ENCODE measurements at places on chromosomes 13 and 19.

DNA sequence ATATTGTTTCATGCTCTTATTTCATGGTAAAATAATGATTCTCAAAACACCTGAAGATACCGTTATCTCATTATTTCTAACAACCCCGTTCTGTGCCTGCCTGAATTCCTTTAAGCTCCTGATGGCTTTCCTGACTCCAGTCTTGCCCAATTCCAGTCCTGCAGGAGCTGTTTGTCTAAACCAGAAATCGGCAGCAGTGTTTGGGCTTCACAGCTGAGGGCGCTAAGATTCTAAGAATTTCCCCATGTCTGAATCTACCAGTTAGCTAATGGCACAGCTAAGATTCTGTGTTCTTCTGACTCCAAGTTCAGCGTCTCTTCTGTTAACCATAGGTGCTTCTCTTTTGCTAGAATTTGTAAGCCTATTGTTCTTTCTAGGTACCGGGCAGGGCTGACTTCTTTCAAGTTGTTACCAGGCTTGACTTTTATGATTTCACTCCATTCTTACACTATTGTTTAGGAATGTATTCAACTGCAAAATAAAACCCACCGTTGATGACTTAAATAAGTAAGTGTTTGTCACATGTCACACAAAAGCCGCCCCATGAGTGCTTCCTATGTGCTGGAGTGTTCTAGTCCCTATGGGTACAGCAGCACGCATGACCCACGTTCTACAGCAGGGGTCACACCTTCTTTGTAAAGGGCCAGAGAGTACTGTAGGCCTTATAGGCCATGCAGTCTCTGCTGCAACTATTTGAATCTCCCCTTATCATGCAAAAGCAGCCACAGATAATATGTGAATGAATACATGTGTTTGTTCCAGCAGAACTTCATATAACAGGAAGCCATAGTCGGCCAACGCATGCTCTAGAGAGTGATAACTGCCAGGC, 168.3 kb upstream of the RNF113B start:
- DNase-seq, result no peak

GRCh38 chr13:100987948-100988347, 313.4 kb upstream of the TMTC4 start:
- no peak for DNase-seq

DNA sequence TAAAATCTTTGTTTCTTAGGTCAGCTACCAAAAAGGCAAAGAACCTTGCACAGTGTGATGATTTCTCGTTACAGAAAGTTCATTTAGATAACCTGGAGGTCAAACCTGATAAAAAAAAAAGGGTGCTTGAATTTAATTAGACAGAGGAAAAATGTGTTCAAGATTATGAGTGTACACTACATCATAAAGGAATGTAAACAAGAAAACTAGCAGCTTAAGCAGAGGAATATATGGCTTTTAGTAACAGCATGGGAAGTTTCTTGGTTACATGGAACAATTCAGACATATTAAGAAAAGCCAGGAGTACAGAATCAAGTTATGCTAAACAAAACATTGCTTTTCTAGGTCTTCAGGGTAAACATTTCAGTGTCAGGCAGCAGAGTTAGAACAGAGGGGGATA, 32.9 kb downstream of the ING1 start:
- DNase-seq, result no peak

GRCh38 chr13:31797154-31797775, 57.9 kb downstream of the RXFP2 start:
- no peak for DNase-seq

DNA sequence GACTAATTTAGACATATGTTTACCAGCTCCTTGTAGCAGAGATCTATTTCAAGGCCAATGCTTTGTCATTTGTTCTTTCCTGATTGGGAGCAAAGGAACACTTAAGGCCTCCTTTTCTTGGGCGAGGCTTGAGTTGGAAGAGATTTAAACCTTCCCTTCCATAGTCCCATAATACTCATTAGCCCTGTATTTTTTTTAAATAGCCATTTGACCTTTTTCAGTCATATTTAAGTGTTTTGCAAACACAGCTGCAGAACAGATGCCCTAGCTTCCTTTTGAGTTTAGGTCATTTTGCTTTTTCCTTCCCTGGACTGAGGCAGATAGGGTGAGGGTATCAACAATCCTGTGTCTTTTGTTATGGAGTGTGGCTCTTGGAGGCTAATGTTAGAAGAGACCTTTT, 198.3 kb downstream of the NBEA start:
- DNase-seq, result no peak

DNA sequence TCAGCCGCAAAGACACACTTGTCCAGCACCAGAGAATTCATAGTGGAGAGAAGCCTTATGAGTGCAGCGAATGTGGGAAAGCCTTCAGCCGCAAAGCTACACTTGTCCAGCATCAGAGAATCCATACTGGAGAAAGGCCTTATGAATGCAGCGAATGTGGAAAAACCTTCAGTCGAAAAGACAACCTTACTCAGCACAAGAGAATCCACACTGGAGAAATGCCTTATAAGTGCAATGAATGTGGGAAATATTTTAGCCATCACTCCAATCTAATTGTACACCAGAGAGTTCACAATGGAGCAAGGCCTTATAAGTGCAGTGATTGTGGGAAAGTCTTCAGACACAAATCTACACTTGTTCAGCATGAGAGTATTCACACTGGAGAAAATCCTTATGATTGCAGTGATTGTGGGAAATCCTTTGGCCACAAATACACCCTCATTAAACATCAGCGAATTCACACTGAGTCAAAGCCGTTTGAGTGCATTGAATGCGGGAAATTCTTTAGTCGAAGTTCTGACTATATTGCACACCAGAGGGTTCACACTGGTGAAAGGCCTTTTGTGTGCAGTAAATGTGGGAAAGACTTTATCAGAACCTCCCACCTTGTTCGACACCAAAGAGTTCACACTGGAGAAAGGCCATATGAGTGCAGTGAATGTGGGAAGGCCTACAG, 6.8 kb downstream of the ZNF134 start:
- no peak for DNase-seq

DNA sequence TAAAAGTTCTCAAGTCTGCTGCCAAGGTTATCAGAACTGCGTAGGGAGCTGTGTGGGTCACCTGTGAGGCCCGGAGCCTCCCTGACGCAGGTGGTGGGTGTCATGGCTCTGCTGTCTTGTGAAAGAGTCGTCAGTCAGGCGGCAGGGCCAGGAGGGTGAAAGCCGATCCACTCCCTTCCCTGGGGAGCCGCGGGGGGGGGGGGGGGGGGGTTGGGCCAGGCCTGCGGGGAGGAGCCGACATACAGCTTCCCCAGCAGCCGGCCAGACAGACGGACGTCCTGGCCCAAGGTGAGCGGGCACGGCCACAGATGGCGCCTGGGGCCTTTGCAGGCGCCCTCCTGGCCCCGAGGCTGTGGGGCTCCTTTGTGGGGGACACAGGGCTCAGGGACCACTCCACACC, 12.4 kb downstream of the SBNO2 start:
- DNase-seq, result no peak

DNA sequence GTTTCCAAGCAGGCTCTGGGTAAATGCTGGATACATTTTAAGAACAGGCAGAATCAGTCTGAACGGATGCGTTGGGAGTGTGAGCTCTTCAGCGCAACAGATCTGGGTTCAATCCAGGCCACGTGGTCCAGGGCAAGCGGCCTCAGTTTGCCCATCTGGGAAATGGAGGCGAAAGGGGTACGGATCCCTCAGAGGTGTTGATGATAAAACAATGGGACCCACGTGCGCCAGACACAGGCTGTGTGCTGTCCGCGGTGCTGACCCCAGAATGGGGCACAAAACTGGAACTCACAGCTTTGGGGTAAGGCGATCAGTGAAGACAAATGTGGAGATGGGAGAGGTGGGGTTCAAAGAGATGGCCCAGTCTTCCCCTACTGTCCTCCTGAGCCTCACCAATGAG, 13.1 kb upstream of the PDE4C start:
- DNase-seq, result no peak

DNA sequence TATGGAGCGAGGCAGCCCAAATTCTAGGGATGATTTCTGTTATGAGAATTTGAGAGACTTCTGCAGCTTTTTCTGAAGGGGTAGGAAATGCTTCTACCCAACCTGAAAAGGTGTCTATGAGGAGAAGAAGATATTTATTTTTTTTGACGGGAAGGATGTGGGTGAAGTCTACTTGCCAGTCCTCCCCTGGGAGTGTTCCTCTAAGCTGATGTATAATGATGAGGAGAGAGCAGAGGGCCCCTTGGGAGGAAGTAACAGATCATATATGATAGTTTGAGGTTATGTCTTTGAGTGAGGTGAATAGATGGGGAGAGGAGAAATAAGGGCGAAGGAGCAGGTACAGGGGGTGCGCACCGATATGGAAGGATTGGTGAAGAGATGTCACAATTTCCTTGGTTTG, 910.6 kb upstream of the SLITRK5 start:
- no peak for DNase-seq

DNA sequence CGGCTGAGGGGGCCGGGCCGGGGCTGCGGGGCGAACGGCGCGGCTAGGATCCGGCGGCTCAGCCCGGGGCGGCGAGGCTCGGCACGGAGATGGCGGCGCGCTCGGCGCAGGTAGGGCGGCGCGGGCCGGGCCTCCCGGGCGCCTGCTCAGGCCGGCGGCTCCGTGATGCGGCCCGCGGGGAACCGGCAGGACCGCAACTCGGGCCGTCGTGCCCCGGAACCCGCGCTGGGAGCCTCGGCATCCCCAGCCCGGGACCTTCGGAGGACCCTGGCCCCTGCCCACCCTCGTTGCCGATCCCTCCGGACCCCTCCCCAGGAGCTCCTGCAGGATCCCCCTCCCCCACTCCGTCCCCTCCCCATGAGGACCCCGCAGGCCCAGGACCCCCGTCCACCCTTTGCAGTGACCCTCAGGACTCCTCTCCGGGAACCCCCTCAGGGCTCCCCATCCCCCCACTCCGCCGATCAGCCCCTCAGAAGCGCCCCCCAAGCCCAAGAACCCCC, 304 bp downstream of the EVI5L start:
- DNase-seq, result no peak

- DNase-seq, result no peak
Measured at GRCh38 chr19:56611288-56611687, 16.2 kb downstream of the ZNF71 start.

DNA sequence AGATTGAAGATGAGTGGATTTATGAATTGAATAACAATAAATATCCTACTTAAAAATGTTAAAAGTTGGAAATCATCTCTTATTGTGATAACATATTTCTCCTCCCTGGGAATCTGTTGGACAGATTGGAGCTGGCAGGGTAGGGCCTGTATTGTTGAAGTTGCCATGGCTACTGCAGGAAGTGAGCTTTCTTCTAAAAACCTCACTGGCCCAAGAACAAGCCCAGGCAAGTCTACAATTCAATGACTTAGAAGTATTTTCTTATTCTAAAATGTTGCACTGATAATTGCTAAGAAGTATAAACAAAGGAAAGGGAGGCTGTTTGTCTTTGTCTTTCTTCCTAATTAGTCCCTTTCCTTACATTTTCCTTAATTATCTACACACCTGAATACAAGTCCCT, 112.1 kb downstream of the DLEU7 start:
- no peak for DNase-seq

DNA sequence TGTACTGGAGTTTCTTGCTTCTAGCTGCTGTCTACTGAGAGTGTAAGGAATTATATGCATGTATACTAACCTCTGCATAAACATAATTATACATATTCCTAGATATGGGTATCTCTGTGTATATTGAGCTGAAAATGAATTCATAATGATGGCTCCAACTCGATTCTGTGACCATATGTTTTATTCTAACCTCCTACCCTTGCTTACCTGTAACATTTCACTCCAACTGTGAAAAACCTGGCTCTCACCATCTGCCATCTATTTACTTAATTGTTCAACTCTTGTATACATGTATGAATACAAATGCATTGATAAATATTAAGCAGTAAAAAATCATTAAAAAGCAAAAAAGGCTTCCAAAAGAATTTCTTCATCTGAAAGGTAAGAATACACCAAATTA, 1729.5 kb upstream of the SPRY2 start:
- DNase-seq, result no peak

DNA sequence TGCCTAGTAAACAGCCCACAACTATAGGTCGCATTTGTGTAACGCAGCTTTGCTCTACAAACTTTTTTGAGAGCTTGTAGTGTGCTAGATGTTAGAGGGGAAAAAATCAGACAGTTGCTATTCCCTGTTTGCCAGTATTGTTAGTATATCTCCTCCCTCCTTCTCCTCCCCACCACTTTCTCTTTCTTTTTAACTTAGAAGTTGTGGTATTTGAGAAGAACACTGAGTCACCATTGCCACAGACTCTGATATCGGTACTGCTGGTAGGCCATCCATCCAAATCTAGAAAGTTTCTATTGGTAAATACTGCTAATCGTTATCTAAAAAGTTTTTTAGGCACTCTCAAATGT, 666 bp downstream of the POMP start:
- DNase-seq, result no peak

GRCh38 chr13:57925751-57926150, 294.2 kb downstream of the PCDH17 start:
- DNase-seq, result no peak

DNA sequence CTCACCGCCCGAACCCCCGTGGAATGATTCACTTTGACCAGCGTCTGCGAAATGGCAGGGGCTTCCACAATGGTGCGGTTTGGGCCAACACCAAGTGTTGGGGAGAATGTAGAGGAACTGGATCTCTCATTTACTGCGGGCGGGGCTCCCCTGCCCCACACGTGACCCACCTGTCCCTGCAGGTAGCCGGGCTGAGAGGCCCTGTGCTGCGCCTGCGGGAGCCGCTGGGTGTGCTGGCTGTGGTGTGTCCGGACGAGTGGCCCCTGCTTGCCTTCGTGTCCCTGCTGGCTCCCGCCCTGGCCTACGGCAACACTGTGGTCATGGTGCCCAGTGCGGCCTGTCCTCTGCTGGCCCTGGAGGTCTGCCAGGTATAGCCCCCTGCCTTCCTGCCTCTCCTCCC, 5.8 kb upstream of the FLT3LG start:
- no peak for DNase-seq

DNA sequence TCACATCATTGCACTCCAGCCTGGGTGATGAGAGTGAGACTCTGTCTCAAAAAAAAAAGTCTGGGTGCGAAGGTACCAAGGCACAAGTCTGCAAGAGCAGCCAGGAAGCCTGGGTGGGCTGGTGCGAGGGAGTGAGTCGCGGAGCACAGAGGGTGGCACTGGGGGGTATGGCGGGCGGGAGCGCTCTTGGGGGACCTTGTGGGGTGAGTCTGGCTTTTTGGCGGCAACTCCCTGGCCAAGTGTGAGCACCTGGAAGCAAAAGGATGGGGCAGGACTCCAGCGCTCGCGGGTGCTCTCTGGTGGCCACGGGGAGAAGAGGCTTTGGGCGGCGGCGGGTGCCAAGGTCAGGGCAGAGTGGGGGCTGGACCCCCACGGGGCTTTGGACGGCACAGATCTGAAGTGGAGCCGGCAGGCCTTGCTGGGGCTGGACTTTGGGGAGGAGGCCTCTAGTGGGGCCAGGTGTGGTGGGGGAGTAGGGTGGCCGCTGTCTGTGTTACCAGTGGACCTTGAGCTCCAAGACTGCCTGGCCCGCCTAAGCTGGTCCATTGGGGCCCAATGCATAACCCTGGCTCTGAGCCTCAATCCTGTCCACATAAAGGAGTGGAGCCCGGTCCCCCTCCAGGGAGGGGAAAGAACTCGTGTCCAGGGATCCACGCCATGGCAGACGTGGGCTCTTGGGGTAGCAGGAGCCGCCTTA, 1.6 kb downstream of the P2RY11 start:
- DNase-seq, result no peak

Data from esophagus squamous epithelium (tissue), 5 donors.